Stimulated activated CD8-positive, alpha-beta memory T cell treated with anti-CD3 and anti-CD28 coated beads, Interleukin-4, amount 100 ng/mL, for 4 hours (primary cell): ENCODE measurements at places on chromosomes 13 and 19.

DNA sequence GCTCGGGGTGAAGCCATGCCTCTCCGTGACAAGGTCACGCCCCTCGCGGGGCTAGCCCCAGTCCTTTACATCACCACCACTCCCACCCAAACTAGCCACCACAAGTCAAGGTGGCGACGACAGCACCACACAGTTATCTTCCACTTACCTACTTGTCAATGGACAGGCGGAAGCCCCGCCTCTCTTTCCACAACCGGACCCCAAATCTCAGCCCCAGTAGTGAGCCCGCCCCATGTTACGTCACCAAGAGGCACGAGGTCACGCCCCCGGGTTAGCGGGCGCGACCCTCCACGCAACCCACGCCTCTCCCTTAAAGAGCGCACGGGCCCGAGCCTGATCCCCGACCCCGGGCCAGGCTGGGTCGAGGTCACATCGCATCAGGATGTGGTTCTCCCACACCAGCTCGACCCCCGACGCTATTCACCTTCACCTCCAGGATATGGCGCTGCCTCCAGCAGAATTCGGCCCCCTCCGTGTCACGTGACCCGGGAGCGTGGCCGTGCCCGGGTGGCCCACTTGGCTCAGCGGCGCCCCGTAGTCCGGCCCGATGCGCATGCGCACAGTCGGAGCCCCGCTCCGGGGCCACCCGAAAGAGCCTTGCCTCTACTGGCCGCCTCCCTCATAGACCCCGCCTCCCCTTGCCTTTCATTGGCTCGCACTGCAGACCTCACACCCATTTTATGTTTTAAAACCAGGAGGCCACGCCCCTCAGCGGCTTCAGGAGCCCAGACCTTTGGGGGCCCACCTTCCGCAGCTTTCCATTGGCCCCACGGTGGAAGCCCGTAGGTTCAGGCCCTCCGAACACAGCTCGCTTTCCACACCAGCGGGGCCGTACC is 18.2 kb downstream of the SYDE1 start:
- DNase-seq, result peak; percentile 92

DNA sequence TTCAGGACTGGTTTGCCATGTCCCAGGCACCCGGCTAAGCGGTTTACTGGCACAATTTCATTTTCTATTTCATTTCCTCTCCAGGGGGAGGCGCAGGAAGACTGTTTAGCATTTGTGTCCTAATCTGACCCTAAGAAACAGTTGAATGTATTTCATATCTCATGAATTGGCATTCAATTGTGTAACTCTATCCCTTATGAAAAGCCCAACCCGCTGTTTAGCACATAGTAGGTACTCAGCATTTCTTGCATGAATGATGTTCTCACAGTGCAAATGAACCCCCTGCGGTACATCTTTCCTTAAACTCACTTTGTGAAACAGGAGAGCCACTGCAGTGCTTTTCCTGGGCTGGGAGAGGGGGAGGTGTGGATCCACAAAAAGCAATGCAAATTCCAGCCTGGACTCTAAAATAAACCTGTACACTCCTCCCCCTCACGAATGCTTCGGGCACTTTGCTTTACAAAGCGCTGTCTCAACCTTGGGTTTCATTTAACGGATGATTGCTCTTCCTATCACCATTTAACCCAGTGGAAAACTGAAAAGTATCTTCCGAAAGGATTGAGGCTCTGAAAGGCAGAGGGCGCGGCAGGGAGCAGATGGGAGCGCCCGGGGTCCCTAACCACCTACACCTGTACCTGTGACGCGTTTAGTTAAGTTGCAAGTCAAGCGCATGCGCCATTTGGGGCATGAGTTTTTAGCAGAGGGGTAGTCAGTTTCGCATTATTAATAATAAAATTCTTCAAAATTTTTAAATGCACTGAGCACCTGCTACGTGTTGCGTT is 1.2 kb upstream of the EEF2 start:
- no peak for DNase-seq

DNA sequence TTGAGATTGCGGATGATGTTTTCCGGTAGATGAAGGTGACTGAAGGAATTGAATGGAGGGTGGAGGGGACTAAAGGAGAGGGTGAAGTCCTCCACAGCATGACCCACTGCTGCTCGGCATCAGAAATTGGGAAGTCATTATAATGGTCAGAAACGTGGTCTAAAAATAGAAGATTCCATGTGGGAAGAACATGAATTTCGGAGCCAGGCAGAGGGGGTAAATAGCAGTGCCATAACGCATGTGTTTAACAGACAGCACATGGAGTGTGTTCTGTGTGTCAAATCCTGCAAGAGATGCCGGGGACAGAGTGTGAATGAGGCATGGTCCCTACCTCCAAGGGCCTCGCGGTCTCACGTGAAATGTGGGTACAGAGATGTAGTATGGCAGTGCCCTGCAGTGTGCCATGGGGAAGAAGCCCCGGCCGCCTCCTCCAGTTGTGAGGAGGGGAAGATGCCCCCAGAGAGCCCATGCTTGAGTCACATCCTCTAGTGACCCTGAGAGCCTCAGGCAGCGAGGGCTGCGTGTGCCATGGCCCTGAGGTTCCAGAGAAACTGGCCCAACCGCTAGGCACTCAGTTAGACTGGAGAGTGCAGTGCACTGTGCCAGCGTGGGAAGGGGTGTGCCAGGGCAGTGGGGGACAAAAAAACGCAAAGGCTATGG is 106.1 kb downstream of the COL4A2 start:
- no peak for DNase-seq

- no peak for DNase-seq
Observed at GRCh38 chr19:14563989-14564651, 7.7 kb downstream of the NDUFB7 start.

GRCh38 chr13:20127562-20128458 is 33.0 kb downstream of the GJA3 start:
- DNase-seq, result no peak

- DNase-seq, result no peak
Observed at GRCh38 chr19:23310729-23311211, 60.6 kb upstream of the ZNF724 start.

GRCh38 chr13:30748717-30749116 is 13.4 kb downstream of the ALOX5AP start:
- no peak for DNase-seq

DNA sequence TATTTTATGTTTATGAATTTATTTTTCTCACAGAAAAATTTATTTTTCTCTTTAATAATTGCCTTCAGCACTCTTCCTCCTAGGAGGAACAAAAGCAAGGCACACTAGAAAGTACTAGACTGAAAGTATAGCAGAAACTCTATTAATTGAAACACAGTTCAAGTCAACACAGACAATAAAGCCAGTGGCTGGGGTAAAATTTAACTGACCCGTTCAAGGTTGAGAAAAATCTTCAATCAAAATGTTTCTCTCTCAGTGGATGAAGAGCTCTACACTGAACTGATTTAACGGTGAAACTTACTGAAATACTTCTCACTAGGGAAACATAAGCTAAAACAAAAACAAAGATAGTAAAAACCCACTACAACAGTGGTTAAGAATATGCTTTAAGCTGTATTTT is 230.1 kb upstream of the MIR17HG start:
- no peak for DNase-seq

- DNase-seq, result no peak
Observed at GRCh38 chr19:47826800-47827199, 5.1 kb downstream of the CRX start.

DNA sequence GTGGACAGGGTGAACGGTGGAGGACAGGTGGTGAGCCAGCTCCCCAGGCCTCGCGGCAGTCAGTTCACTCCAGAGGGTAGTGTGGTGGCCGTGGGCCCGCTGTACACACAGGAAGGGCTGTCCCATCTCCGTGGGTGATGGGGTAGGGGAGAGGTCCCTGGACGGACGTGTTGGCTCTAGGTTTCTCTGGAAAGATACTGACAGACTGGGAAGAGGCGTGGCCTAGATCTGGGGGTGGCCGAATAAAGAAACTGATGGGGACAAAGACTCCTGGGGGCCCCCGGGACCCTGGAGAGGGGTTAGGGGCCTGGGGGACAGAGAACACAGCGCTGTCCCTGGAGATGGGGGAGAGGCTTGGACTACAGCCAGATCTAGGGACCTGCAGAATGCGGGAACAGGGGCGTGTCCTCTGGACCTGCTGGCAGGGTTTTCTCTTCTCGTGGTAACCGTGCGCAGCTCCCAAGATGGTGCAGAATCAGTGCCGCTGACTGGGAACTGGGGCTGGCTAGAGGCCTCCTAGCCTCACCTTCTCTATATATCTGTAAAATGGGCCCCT is 4.0 kb upstream of the PRAM1 start:
- no peak for DNase-seq

DNA sequence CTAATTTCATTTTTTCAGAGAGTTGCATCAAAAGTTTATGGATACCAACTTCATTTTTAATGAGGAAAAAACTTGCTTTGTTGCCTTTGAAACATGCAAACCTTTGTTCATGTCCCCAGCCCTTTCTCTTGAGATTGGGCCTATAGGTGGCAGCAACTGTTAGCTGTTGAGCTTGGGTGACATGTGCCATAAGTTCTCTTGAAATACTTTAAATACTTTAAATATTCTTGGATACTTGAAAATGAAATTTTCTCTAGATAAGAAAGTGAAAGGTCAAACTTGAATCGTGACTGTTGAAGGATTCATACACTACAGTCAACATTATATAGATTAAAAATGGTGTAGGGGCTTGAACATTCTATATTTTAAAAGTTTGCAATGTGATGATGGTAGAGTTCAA is 294.9 kb downstream of the NDFIP2 start:
- no peak for DNase-seq

DNA sequence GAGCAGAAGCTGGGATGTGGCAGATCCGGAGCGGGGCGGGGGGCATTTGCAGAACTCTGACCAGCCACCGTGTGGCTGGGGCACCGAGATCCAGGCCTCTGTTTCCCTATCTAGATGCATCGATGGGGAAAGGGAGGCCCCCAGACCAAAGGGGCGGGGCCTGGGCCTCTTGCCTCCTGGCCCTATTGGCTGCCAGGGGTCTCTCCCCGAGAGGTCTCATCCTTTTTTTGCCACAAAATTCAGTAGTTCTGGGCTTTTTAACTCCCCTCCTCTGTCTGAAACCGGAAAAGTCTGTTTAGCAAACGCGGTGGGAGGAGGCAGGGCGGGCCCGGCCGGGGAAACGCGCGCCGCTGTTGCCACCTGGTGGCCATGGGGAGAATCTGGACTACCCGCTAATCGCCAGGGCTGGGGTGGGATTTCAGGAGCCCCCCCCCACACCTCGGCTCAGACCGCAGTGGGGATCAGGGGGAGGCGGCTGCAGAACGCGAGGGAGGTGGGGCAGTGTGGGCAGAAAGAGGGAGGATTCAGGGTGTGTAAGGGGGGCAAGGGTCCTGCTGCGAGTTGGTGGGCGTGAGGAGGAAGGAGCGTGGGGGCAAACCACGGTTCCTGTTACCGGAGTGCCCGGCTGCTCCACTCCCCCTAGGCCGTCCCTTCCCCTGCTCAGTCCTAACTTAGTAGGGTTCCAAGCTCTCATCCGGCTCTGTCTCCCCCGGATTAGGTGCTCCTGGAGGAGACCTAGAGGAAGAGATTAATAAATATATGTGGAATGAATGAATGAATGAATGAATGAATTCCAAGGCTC is 28.3 kb downstream of the IL12RB1 start:
- DNase-seq, result peak; percentile 66

DNA sequence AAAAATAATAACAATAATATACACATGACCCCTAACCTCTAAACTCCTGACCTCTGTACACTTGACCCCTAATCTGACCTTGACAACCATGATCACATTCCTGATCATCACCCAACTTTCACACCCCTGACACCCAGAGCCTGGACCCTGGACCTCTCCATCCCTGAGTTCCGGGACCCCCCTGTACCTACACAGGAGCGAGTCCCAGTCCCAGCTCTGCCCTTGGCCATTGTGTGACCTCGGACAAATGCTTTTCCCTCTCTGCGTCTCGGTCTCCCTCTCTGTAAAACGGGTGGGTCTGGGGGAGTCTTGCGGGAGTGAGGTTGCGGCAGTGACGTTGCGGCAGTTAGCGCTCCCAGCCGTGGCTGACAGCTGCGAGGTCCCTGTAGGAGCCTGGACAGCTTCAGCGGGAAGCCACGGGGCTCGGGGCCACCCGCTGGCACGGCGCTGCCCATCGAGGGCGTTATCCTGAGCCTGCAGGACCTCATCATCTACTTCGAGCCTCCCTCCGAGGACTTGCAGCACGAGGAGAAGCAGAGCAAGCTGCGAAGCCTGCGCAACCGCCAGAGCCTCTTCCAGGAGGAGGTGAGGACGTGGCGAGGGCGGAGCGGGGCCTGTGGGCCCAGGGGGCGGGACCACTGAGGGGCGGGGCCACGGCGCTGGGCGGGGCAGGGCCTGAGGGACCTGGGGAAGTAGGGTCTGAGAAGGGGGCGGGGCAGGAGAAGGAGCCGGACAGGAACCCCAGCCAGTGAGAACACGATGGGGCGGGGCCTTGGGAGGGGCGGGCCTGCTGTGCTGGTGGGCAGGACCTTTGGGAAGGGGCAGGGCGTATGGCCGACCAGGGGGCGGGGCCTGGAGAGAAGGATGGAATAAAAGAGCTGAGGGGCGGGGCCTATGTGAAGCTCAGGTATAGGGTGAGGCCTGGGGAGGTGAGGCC is 19.2 kb downstream of the RYR1 start:
- DNase-seq, result no peak

DNA sequence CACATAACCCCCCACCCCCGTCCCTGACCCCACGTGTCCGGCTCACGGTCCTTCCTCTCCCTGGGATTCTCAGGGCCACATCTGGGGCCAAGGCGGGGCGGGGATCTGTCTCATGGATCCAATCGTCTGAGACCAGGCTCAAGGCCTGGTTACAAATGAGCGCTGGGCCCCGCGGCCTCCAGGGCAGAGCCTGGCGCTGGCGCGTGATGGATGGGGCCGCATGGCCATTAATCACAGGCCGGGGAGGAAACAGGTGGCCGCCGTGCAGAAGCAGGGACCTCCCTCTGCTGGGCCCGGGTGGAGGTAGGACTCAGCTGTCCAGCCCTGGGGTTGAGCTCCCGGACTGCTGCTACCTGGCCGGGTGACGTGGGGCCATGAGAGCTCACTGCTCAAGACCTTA is 5.8 kb upstream of the TLE5 start:
- no peak for DNase-seq

- no peak for DNase-seq
Observed at GRCh38 chr13:28551498-28551895, 56.6 kb upstream of the FLT1 start.

DNA sequence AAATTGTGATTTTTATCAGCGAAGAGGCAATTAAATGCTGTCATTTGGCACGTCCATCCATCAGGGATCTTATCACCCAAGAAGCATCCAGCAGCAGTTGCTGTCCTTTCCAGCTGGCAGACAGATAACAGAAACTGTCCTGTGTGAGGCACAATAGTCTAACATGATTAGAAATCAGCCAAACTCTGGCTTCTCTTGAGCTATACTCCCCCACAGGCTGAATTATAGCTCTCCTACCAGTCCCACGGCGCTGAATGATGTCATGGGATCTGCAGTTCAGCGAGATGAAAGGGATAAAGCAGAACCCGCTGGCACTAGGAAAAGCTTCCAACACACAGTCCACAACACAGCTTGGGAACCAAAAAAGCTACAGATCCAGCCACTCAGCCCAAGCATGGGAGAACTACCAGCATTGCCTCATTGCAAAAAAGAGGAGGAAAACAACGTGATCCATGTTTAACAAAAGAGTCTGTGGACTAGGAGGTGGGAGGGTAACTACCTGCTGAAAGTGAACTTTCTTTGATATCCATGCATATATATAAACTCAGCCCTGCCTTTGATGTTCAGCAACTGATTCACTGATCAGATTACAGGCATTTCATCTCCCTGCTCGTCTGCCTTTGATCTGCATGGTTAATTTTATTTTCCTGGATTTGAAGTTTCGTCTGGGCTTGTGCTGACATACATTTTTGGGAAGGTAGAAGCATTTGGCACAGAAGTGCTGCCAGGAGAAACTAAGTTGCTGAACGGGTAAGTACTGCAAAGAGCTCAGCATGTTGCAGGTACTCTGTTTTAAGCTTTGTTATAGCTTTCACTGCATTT is at the start of gene TNFRSF19:
Gene TNFRSF19, plus strand, starts transcription at position 314 of the 822 bp plus-strand sequence. CDS start 19,772 bp downstream, outside the sequence.
- no peak for DNase-seq
